ENCODE measurements at places on chromosomes 6 and 20. TPM values are rescaled to one million over a fixed set of nuclear protein-coding genes. Genes with fewer than 3 reads are reported as not detected.

Gene TMEM74B
- total RNA-seq = 0.42 TPM

Gene HSPA12B
- 28.0 TPM for total RNA-seq

Gene PDE10A
- 15.6 TPM for total RNA-seq

- no peak for DNase-seq
These were observed 102.6 kb downstream of the PERP start for GRCh38 chr6:138004430-138005287.

DNA sequence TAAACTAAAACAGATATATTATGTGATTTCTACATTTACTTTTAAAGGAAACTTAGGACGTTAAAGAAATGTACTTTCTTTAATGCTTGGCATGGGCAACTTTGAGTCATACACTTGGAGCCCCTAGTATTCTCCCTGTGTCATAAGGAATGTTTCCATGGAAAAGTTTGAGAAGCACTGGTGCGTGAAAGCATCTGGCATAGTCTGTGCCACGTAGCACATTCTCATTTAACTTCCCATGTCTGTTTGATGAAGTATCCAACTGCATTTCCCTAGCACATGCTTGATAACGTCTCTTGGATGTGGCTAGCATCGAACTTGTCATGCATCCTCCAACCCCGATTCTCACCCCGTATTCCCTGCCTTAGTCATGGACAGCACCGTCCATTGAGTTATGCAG lies 172.0 kb downstream of the TBC1D7 start:
- DNase-seq = no peak

- no peak for DNase-seq
These were observed 197.1 kb upstream of the RGS17 start for GRCh38 chr6:153328194-153328593.

DNA sequence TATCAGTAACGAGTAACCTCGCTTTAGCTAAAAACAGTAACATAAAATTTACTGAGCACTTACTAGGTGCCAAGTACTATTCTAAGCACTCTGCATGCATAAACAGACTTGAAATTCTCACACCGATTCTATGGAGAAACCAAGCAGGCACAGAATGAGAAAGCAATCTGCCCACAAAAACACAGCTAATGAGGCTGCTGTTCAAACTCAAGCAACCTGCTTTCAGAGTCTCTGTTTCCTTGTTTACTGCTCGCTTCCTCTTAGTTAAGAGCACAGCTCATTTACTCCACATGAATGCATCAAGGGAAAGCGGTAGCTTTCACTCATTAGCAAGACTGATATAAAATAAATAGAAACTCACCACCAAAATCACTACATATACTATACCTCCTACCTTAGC lies 37.4 kb downstream of the PRKN start:
- no peak for DNase-seq
